B cell (primary cell): ENCODE measurements at places on chromosomes 12 and 14. TPM values are rescaled to one million over a fixed set of nuclear protein-coding genes. Genes with fewer than 3 reads are reported as not detected.

LLPH gene
- total RNA-seq: 21.1 and 23.4 TPM in 2 replicates

FAM186B gene
- 0.47 and 0.70 TPM in 2 replicates for total RNA-seq

PPP1R1A gene
- not detected in 2 replicates for total RNA-seq

BMAL2 gene
- 1.3 and 2.8 TPM in 2 replicates for total RNA-seq

INHBC gene
- 0.17 TPM in 1 of 2 replicates, not detected in the other for total RNA-seq

FGF23 gene
- not detected in 2 replicates for total RNA-seq

KRT2 gene
- total RNA-seq: not detected in 2 replicates

CISTR gene
- total RNA-seq: not detected in 2 replicates

MGP gene
- 0.81 TPM in 1 of 2 replicates, not detected in the other for total RNA-seq

OAS1 gene
- total RNA-seq: 45.7 and 48.3 TPM in 2 replicates

ITGA7 gene
- 2.4 and 2.7 TPM in 2 replicates for total RNA-seq

GRCh38 chr12:25992026-25992782 lies 33.7 kb downstream of the RASSF8 start:
- no peak for DNase-seq

- no peak for DNase-seq
Measured at GRCh38 chr14:75231320-75231719, 47.3 kb upstream of the FOS start.

GRCh38 chr12:13088496-13088895 lies 15.0 kb downstream of the GSG1 start:
- DNase-seq: no peak

- no peak for DNase-seq
Measured at GRCh38 chr12:7374423-7375144, 69.4 kb downstream of the CD163L1 start.

DNA sequence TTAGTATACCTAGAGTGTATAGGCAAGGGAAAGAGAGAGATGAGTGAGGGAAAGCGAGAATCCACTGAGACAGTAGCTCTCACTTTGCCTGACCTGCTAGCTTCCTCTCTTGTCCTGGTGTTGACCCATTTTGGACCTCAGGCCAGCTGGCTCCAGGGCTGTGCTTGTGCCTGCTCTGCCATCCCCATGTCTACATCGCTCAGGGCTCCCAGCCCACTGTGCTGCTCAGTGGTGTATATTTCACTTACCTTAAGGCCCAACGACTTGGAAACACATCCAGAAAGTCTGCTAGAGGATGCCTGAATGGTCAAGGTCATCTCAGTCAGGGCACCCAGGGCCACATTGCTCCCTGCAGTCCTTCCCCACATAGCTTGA lies 964 bp upstream of the SERPINA4 start:
- no peak for DNase-seq

DNA sequence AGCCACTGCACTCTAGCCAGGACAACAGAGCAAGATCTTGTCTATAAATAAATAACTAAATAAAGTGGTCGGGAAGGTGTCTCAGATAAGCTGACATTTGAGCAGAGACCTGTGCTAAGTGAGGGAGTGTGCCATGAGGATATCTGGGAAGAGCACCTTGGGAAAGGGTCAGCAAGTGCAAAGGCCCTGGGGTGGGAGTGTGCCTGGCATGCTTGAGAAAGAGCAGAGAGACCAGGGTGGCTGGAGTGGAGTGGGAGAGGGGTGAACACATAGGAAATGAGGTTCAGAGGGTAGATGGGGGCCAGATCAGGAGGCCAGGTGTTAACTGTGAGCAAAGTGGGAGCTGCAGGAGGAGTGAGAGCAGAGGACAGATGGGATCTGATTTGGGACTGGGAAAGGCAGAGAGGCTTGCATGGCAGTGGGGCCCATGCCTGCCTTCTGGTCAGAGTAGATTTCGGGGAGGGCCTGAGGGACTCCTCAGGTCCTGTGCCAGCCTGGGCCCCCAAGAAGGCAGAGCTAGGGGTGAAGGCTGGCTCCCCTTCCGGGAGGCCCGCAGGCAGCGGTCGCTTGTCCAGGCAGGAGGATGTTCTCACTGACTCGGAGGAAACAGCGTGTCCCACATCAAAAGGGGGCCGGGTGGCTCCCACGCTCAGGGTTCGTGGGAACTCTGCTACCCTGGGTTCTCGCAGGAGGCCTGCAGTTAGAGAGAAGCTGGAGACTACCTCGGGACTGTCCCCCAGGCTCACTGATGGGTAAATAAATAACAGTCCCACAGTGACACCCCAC lies 32.6 kb downstream of the DTX1 start:
- DNase-seq: peak; percentile 19

DNA sequence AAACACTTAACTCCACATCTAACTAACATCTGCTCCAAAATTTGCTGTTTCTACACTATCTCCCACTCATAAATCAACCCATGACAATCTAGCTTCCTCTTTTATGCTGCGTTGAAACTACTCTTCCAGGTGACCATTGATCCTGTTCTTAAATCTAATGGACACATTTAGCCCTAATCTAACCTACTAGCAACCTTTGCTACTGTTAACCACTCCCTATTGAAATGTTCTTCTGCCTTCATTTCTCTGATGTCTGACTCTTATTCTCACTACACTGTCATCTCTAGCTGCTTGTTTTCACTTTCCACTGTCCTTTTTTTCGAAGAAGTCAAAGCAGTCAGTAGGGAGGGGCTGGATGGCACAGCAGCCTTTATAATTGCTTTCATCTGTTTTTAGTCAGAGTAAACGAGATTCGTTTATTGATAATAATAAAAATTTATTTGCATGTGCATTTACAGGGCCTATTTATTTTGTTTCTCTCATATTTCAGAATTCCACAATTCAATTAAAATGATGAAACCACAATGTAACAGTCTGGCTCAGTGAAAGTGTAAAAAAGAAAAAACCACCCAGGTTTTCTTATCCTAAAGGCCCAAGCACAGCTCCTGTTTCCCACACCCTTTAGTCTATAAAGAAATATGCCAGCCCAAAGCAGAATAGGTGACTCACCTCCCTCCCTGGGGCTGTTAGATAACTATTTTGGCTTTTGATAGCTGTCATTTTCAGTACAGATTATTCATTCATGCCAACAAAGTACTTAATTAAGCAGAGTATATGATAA lies 44.9 kb downstream of the ATP2B1 start:
- peak; percentile 56 for DNase-seq

DNA sequence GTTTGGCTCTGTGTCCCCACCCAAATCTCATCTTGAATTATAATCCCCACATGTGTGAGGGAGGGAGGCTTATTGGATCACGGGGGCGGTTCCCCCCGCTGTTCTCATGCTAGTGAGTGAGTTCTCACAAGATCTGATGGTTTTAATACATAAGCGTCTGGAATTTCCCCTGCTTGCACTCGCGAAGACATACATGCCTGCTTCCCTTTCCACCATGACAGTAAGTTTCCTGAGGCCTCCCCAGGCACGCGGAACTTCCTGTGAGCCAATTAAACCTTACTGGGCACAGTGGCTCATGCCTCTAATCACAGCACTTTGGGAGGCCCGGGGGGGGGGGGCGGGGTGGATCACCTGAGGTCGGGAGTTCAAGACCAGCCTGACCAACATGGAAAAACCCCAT lies 60.8 kb downstream of the R3HDM2 start:
- DNase-seq: no peak

DNA sequence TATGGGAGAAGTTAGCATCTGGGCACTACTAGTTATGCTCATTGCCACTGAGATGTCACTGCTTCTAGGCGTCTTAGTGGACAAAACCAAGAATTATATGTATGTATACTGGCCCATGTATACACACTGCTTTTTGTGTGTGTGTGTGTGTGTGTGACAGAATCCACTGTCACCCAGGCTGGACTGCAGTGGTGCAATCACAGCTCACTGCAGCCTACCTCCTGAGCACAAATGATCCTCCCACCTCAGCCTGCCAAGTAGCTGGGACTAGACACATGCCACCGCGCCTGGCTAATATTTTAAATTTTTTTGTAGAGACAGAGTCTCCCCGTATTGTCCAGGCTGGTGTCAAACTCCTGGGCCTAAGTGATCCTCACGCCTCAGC lies 25.2 kb downstream of the LIMA1 start:
- DNase-seq: no peak

GRCh38 chr14:39395555-39396254 lies 36.5 kb downstream of the FBXO33 start:
- no peak for DNase-seq

DNA sequence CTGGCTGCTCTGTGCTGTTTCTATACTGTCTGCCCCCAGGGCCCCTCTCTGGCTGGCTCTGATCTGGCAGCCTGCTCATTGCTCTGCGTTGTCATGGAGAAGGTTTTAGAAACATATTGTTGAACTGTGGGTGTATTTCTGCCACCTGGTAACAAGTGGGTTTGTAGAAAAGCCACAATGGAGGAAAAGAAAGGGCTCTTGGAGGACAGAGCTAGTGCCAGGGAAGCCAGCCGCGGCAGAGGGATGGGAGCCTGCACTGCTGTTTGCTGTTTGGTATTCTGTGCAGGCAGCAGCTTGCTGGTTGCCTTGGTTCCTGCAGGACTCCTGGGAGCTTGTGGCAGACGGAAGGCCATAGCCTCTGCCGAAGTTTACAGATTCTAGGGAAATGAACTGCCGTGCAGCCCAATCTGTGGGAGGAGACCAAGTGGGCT lies 15.1 kb downstream of the CCDC177 start:
- DNase-seq: no peak

DNA sequence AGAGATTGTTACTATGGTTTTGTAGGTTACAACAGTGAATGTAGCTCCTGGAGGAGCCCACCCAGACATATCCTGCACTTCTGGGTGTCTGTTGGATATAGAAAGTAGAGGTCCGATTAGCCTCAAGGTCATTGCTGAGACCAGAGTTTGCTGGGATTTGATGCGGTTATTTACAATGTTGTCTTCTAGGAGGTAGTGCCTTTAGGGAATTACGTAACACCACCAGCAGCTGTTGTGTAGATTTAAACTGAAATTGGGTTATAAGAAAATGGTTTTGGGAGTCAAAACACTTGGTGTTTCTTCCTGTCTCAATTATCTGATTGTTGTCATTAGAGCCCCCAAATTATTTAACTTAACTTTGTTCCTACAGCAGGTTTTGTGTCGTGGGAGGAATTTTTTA lies 225.3 kb upstream of the PELI2 start:
- no peak for DNase-seq

DNA sequence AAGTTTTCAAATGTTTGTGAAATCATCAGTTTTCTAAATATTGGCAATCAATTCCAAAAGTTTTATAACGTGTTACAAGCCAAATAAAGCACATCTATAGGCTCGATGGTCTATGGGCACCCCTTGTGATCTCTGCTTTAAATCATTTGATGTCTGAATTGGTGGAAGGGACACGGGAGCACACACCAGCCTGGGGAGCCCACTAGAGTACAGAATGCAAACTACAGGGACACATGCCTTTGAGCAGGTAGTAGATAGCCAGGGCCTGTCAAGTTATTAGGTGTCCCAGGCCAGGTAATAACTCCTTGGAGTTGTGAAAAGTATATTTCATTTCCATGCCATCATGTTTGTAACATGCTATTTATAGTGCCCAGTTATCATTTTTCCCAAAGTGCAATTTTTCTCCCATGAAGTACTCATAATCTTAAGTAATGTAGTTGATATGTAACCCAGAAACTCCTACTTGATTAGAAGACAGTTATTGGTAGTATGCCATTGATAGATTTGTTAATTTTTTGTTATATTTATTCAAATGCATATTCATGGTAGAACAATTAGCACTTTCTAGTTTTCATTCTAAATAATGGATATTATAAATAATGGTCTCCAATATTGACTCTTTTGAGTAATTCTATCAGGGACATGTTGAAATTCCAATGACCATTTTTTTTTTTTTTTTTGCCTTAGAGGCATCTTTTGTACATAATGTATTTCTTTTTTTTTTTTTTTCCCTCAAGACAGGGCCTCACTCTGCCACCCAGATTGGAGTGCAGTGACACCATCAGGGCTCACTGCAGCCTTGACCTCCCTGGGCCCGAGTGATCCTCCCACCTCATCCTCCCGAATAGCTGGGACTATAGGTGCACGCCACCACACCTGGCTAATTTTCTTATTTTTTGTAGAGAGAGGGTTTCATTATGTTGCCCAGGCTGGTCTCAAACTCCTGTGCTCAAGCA lies 96.9 kb upstream of the FGD4 start:
- DNase-seq: peak; percentile 38

GRCh38 chr14:68535404-68536017 lies 257.4 kb downstream of the ZFP36L1 start:
- no peak for DNase-seq

DNA sequence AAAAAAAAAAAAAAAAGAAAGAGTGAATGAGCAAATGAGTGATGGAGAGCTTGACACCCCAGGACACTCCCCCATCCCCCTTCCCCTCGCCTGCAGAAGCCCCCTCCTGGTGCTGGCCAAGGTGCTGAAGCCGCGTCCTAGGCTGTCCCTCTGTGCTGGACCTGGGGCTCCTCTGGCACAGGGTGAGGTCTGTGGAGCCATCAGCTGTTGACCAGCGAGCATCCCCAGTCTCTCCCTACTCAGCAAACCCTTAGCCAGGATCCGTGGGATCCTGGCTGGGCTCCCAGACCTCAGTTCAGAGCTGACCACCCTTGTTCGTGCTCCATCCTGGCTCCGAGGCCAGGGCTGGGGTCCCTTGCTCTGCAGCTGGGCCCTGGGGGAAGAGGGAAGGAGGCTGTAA lies 5.4 kb upstream of the KIF26A start:
- DNase-seq: no peak

DNA sequence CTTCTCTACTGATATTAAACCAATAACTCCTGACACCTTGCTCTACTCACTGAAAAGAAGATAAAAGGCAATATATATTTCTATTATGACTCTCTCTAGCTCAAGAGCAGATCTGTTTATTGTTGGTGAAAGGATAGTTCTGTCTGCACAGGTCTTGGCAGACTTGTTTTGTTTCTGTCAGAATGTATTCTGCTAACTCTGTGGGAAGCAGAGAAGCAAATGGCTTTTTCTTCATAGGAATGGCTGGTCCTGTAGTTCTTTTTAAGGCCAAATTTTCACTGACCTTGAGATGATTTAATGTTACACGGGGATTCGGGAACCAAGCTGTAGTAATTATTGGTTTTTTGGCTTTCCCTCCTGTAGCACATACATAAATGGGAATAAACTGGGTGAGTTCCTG lies 512.1 kb downstream of the DIO2 start:
- no peak for DNase-seq

DNA sequence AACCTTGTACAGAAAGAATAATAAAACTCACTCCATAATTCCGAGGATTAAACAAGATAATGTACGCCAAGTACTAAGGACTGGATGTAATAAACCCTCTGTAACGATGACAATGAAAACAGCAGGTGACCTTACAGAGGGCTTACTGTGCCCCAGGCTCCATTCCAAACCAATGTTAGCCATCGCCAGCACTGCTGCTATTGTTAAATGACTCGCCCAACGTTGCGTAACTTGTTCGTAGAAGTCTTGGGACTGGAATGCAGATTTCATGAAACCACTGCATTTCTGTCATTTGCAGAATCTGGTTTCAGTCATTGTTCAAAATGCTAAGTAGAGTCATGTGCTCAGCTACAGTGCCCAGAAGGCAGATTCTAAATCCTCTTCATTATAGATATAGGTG lies 728 bp upstream of the STON2 start:
- no peak for DNase-seq

DNA sequence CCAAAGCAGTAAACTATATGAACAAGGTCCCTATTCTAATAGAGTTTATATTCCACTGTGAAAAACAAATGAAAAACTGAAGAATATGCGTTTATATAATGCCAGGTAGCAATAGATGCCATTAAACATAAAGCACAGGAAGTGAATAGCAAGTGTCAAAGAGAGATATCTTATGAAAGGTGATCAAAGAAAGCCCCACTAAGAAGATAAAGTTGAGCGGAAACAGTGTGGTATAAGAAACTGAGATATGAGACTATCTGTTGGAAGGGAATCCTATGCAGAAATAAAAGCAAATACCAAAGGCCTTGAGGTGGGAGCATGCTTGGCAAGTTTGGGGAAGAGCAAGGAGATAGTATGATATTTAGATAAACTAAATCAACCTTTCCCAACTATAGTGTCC lies 123.1 kb upstream of the FAR2 start:
- DNase-seq: no peak

GRCh38 chr12:2306735-2307134 lies 253.9 kb downstream of the CACNA1C start:
- DNase-seq: no peak
